ENCODE measurements at places on chromosomes 16 and 17.

DNA sequence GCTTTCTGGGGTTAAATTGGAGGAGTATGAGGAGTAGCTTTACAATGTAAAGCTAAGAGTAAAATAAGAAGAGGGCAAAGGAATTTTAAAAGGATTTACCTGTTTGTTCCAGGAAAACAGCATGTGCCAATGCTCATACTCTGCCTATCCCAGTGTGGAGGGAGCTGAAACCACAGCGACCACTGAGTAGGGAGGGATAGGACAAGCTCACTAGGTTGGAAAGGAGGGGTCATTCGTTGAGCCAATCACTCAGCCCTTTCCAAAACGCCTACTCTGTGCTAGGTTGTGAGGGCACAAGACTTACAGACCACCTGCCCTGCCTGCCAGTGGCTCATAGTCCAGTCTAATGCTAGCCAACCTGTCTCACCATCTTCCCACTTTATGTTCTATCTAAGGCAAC is 1.1 kb upstream of the DNAJC7 start:
- DNase-seq = no peak

DNA sequence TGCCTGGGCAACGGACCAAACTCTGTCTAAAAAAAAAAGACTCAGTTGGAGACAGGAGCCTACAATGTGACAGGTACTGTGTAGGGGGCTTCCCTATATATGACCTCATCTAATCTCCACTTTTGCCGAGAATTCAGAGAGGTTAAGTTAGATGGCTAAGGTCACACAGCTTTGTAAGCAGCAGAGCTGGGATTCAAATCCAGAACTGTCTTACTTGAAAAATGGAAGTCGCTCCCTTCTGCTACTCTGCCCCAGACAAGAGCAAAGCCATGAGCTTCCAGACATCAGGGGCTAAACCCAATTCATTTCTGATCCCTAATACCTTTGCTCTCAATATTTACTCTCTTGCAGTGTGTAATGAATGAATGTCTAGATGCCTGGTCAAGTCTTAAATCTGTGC is 41.5 kb upstream of the ABCC12 start:
- peak; percentile 65 for DNase-seq

- no peak for DNase-seq
Observed at GRCh38 chr17:82444284-82444893, 6.2 kb downstream of the CYBC1 start.

GRCh38 chr17:31323551-31323950 is 2.1 kb upstream of the EVI2A start:
- DNase-seq = no peak

- DNase-seq = no peak
Observed at GRCh38 chr16:53884748-53885147, 180.8 kb downstream of the FTO start.

- no peak for DNase-seq
Observed at GRCh38 chr17:8981443-8981842, 15.9 kb upstream of the PIK3R5 start.

GRCh38 chr16:50267151-50267631 is 840 bp downstream of the ADCY7 start:
- no peak for DNase-seq

- no peak for DNase-seq
Observed at GRCh38 chr17:80362428-80363119, 52.4 kb upstream of the ENDOV start.

GRCh38 chr17:69012895-69013805 is 47.6 kb downstream of the ABCA9 start:
- no peak for DNase-seq

DNA sequence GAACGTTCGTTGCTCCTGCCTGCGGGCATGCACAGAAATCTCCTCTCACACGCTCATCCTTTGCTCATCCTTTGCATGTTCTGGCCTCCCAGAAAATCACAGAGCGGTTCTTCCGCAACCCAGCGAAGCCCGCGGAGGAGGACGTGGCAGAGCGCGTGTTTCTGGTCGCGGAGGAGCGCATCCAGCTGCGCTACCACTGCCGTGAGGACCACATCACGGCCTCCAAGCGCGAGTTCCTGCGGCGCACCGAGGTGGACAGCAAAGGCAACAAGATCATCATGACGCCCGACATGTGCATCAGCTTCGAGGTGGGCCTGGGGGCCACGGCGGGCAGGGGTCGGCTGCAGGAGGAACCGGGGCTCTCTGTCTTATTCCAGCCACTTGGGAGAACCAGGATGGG is 9.6 kb upstream of the KATNB1 start:
- DNase-seq = no peak

GRCh38 chr17:3773511-3773910 is 27.5 kb downstream of the ITGAE start:
- no peak for DNase-seq

DNA sequence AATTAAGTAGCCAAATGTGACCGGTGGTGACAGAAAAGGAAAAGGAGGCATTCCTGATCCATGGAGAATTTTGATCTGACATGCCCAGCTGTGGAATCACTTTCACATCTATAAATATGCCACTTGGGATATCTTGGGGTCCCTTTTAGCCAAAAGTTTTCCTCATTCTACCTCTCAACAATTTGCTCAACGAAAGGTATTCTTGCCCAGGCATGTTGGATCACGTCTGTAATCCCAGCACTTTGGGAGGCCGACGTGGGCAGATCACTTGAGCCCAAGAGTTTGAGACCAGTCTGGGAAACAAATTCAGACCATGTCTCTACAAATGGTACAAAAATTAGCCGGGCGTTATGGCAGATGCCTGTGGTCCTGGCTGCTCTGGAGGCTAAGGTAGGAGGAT is 24.3 kb downstream of the LITAF start:
- no peak for DNase-seq

GRCh38 chr17:40720899-40721298 is 17.3 kb upstream of the KRT24 start:
- no peak for DNase-seq

- DNase-seq = no peak
Observed at GRCh38 chr17:29659155-29659554, 36.4 kb upstream of the CORO6 start.

GRCh38 chr17:53749178-53749577 is 73.5 kb upstream of the KIF2B start:
- DNase-seq = no peak

GRCh38 chr16:6803176-6803575 is 529.5 kb upstream of the RBFOX1 start:
- DNase-seq = no peak

DNA sequence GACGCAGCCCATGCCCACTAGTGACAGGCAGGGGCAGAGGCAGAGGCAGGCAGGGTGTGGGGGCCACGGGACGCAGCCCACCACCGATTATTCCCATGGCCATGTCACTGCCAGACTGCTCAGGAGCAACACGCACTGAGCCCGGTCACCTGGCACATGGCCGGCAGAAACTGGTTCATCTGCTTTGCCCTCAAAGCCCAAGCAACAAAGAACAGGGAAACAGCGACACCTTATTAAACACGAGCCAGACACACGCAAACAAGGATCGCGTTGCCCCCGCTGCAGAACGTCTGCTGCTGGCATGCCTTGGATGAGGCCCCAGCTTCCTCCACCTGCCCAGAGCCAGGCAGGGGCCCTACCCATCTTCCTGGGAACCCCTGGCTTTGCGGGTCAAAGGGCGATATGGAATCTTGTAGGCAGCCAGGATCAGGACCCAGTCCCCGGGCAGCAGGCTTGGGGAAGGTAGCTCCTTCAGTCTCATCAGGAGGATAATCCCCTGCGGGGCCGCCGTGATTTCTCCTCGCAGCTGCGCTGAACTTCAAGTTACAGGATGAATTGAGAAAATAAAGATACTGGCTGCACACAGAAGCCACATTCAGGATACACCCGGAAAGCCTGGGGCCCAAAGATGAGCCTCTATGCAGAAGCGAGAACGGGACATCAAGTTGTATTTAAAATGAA is 4.8 kb downstream of the TBC1D16 start:
- peak; percentile 92 for DNase-seq

GRCh38 chr17:4008441-4009185 is 44.4 kb upstream of the ATP2A3 start:
- DNase-seq = no peak

GRCh38 chr16:35910409-35910808 is 2451.0 kb downstream of the TP53TG3F start:
- DNase-seq = no peak

GRCh38 chr16:83772806-83773205 is 35.0 kb upstream of the HSBP1 start:
- DNase-seq = no peak

GRCh38 chr16:86334079-86334635 is 176.2 kb upstream of the FOXF1 start:
- DNase-seq = no peak

GRCh38 chr16:14455573-14455972 is 174.5 kb downstream of the PARN start:
- DNase-seq = no peak

- no peak for DNase-seq
Observed at GRCh38 chr17:58311429-58311894, 17.1 kb downstream of the TSPOAP1 start.

DNA sequence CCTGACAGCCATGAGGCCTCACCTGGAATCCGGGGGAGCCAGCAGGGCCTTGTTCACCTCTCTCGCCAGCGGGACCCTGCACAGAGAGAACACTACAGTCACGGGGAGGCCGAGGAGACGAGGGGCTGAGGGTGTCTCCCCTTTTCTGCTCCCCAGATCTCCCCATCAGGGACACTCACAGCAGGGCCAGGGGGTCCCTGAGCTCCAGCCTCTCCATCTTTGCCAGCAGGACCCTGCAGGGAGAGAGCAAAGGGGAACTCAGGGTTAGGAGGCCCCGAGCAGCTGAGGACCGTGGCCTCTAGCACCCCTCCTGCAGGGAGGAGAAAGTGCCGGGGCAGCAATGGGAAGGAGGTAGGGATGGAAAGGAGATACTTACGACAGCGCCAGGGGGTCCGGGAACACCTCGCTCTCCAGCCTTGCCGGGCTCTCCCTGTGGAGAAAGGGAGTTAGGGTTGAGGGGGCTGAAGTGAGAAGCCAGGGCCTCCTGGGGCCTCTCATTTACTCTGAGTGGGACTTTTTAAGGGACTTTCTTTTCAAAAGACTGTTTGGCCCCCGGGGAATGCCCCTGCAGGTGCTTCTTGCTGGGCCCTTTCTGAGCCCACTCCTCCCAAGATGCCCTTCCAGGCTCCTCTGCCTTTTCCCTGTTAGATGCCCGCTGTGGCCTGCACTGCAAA is 8.7 kb downstream of the COL1A1 start:
- DNase-seq = no peak

DNA sequence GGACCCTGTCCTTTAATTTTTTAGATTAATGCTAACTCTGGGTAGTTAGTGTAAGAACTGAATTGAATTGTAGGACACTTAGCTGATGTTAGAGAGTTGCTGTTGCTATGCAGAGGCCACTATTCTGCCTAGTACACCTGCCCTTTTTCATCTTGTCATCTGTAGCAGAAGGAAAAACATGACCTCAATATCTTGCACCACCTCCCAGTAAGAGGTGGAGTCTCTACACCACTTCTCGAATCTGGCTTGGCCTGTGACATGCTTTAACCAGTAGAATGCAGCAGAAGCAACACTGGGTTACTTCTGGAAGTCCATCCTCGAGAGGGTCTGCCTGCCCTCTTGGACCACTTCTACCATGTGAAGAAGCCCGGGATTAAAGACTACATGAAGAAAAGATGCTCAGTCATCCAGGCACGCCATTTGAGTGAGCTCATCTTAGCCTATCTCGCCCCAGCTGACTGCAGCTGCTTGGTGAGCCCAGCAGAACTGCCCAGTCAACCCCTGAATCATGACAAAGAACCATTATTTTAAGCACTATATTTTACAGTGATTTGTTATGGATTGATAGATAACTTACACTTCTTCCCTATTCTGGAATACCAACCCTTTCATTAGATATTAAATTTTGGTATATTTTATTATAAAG is 153.5 kb downstream of the MYO1D start:
- no peak for DNase-seq

DNA sequence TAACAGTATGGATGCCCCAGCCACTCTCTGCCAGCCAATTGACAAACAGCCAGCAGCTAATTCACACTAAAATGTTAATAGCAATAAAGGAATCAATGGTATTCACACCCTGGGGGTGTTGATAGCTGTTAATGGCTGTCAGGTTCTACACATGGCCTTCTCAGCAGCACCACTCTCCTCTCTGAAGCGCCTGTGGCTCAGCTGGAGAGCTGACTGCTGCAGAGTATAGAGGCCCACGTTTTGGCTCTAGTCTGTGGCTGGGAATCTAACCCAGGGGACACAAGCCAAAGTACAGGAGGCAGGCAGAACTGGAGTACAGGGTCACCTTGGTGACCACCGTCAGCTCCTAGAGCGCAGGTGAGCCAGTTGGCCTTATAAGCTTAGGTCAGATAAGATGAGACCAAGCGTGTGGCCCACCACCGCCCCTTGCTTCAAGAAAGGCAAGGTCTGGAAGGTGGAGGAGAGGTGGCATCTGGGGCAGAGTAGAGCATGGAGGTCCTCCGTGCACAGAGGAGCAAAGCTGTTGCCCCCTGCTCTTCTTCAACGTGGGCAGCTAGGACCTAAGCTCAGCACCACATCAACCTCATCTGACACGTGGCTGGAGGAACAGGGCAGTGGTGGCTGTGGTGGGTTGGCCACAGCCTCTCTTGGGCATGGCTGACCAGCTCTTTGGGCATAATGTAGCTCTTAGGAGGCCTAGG is 25.4 kb downstream of the CCR7 start:
- no peak for DNase-seq

DNA sequence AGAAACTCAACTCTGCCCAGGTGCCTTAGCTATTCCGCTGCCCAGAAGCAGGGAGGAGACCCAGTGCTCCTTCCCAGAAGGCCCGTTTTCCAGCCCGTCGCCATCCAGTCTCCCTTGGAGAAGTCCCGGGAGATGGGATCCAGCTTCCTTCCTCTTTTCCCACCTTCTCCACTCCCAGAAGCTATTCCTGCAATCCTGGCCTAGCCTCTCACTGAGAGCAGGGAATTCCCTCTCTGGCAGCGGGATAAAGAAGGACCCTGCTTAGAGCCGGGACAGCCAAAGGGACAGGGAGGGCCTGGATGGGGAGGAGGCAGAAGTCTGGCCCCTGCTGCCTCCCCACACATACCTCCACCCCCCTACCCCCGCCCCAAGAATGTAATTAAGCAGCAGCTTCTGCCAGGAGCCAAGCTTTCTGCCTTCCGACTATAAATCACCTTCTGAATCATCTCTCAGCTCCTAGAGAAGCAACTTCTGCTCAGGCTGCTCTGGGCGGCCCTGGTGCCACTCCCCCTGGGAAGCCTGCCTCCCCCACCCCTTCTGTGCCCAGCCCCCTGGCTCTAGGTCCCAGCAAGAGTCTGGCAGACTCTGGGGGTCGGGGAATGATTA is 6.4 kb downstream of the WNT3 start:
- no peak for DNase-seq

GRCh38 chr17:2611627-2612026 is 18.2 kb downstream of the PAFAH1B1 start:
- no peak for DNase-seq

- DNase-seq = no peak
Observed at GRCh38 chr17:17056156-17056539, 13.9 kb downstream of the MPRIP start.

DNA sequence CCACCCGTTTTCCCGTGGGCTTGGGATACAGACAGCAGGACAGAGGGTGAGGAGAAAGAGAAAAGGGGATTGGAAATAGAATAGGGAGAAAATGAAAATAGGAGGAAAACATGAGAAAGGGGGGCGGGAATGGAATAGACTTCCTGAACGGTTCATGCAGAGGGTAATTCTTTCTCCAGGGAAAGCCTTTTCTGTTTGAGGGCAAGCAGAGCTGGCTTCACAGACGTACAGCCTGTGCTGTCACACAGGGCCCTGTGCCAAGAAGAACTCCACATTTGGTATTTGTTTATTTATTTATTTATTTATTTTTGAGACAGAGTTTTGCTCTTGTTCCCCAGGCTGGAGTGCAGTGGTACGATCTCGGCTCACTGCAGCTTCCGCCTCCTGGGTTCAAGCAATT is 12.0 kb downstream of the MILR1 start:
- no peak for DNase-seq

Measured in NCI-H1092 treated with DMSO at 0.1 percent for 48 hours (cell line).